ENCODE measurements at places on chromosomes 13 and 19.

DNA sequence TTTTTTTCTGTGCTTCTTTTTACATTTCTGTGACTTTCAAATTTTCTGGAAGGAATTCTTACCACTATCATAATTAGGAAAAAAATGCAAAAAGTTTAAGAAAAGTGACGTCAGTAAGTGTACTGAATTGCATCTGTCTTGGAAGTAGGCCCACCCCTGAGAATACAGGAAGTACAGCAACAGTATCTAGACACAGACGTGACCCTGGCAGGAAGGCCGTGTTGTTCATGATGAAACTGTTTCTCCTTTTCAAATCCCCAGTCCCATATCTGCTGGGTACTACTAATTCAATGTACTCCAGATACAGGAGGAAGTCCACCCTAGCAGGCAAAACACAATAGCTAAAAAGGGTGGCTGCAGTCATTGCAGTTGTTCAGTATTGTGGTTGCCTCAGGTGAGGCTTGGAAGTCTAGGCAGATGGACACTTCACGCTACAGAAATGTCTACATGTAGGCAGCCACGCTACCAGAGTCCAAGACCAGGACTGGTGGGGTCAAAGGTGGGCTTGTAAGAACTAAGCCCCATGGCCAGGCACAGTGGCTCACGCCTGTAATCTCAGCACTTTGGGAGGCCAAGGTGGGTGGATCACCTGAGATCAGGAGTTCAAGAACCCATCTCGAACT, 49.6 kb upstream of the MED4 start:
- DNase-seq = no peak

GRCh38 chr13:24149246-24150032, 11.1 kb upstream of the SPATA13 start:
- DNase-seq = no peak

DNA sequence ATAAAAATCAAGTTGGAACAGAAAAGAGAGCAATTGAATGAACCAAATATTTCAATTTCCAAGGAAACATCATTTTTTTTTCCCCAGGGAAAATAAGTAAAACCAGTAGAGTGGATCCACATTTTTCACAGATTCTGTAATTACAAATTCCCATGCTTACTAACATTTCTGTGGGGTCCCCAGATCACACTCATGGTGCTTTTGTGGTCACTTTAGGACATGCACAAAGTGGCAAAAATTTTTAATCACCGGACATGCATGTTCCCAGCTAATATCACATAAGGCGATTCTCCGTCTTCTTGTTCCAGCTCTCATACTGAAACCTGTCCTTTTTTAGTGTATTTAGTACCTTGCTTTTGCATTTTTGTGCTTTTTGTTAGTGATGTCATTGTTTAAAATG, 748.2 kb upstream of the SLITRK1 start:
- no peak for DNase-seq

GRCh38 chr13:72194523-72194922, 327.5 kb upstream of the DACH1 start:
- no peak for DNase-seq

- no peak for DNase-seq
These were observed 2.0 kb upstream of the SPACA6 start for GRCh38 chr19:51691074-51691583.

GRCh38 chr19:456547-457110, 4.2 kb downstream of the SHC2 start:
- no peak for DNase-seq

DNA sequence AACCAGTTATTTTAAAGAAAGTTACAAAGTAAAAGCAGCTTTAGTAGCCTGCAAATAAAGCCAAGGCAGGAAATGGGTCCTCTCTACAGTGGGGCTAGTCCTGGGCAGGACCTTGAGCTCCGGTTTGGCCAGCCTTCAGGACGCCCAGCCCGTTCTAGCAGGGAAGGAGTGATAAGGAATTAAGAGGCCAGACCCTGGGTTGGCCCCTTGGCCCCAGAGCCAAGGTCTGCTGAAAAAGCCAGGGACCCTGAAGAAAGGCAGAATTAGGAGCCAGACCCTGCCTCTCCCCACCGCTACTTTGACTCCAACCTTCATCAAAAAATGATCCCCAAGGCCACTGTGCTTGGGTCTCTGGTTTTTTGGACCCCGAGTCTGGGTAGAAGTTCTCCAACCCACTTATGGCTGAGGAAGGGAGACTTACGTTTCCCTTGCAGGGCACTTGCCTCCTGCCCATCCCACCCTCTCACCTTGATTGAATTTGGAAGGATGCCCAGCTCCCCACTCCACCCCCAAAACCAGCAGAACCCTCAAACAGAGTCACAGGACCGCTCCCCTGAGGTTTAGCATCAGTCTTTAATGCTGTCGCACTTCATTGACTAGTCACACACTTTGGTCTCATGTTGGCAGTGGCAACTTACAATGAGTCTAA, 3.9 kb downstream of the DNAJB1 start:
- DNase-seq = no peak

GRCh38 chr19:3455393-3455955, 24.9 kb downstream of the SMIM24 start:
- DNase-seq = no peak

DNA sequence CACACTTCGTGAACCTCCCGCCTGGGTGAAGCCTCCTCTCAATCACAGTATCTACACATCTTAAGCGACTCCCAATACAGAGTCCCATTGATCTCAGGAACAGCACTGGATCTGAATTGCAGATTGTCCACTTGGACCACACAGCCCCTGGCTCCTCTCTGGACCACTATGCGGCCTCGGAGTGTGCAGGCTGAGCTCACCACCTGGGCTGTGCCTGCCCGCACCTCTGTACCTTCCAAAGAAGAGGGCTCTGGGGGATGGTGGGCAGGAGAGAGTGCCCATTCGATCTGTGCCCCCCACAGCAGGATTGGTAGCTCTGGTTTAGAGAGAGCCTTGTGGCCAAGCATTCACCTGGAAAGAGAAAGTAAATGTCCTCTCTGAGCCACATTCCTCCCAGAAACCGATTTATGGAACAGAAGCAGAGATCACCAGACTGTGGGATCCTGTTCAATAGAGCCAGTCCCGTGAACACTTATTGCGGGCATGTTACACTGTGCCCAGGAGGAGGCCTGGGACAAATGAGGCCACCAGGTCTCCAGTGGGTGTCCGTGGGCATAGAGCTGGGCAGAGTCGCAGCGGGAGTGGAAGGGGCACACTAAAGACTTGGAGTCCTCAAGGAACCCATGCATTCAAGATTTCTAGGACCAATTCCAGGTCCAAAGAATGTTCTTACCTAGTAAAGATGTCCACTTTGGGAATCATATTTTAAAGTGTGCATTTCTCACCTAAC, 141.6 kb upstream of the SOX1 start:
- DNase-seq = no peak

DNA sequence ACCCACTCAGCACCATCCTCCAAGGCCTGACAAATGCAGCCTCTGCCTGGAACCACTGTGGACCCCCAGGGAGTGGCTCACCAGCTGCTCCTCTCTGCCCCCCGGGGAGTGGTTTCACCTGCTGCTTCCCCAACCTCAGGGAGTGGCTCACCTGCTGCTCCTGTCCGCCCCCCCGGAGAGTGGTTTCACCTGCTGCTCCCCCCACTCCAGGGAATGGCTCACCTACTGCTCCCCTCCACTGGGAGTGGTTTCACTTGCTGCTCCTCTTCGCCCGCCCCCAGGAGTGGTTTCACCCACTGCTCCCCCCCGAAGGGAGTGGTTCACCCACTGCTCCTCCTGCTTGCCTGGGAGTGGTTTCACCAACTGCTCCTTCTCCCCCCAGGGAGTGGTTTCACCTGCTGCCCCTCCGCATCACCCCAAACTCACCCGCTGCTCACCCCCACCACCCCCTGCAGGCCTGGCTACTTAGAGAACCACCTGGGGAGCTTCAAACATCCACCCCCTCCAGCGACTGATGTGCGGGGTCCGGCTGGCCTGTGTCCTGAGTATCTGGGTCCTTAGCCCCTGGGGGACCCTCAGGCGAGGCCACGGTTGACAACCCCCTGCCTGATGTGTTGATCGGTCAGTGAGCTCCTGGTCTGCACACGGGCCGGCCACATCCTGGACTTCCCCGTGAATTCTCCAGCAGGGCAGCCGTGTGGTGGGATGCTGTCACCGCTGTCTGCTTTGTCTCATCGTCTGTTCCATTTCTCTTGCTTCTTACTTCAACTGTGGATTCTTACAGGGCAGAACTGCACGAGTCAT, 14.6 kb upstream of the TMEM255B start:
- DNase-seq = peak; percentile 83

GRCh38 chr13:97935071-97935470, 18.4 kb upstream of the IPO5 start:
- DNase-seq = no peak

GRCh38 chr19:15318241-15318691, 14.1 kb downstream of the BRD4 start:
- no peak for DNase-seq

Data from NCI-H1105 treated with DMSO at 0.1 percent for 48 hours (cell line).